ENCODE measurements at places on chromosomes 7 and 10. TPM values are rescaled to one million over a fixed set of nuclear protein-coding genes. Genes with fewer than 3 reads are reported as not detected.

The GBX1 gene
- not detected for total RNA-seq

The CYP3A4 gene
- total RNA-seq = not detected

The TYSND1 gene
- 15.9 TPM for total RNA-seq

The TDRD1 gene
- total RNA-seq = 0.24 TPM

The RET gene
- total RNA-seq = not detected

The OR2A5 gene
- not detected for total RNA-seq

The TRIM50 gene
- not detected for total RNA-seq

The AKR1C8 gene
- not detected for total RNA-seq

The ZNF503 gene
- total RNA-seq = 0.33 TPM

The ASAH2 gene
- total RNA-seq = 6.6 TPM

The GALNT17 gene
- total RNA-seq = not detected

The ARPC1A gene
- total RNA-seq = 55.0 TPM

The PPP1R17 gene
- not detected for total RNA-seq
